CD8-positive, alpha-beta memory T cell (primary cell): ENCODE measurements at places on chromosomes 2 and 18. TPM values are rescaled to one million over a fixed set of nuclear protein-coding genes. Genes with fewer than 3 reads are reported as not detected.

DNA sequence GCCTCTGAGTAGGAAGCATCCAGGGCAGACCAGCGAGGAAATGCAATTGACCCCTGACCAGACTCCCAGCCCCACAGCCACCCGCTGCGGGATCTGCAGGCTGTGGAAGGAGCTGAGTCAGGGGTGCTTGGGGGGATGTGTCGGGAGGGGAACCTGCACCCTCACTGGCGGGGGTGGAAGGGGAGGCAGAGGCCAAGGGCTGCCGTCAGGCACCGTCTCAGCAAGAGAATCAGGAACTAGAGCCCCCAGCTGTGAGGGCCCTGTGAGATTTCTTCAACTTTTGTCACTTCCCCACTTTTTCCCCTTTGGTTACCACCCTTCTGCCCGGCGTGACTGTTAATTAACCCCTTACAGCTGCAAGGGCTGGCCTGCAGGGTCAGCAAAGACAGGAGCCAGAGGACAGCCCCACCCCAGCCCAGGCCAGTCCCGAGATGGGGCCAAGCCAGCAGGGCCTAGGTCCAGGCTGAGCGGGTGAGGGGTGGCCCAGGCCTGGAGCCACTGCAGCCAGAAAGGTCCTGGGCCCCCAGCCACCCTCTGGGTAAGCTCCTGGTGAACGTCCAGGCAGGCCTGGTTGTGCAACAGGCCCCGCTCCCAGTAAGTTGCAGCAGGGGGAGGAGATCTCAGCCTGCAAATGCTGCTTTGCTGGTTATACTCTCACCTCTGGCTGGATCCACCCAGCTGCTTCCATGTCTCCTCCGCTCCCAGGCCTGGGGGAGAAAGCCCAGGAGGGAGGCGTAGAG is 147.0 kb upstream of the ID2 start:
- H3K4me3 ChIP-seq, result no peak overlapping the region
- DNase-seq, result no peak
- H3K27me3 ChIP-seq, result no peaks in the 10 kb centered on the region
- H3K4me1 ChIP-seq, result peaks cover 19% of the 10 kb centered on the region
- H3K36me3 ChIP-seq, result no peaks in the 10 kb centered on the region
- no peak overlapping the region for H3K27ac ChIP-seq

- peak overlapping the region; percentile 90 for H3K4me3 ChIP-seq
- no peak for DNase-seq
- peaks cover 59% of the 10 kb centered on the region for H3K4me1 ChIP-seq
- no peak overlapping the region for H3K27ac ChIP-seq
- H3K36me3 ChIP-seq, result no peaks in the 10 kb centered on the region
These were observed 1.1 kb downstream of the TMEM169 start for GRCh38 chr2:216082805-216083204.

GRCh38 chr2:218394298-218395089 is 5.2 kb upstream of the CTDSP1 start:
- peak overlapping the region; percentile 64 for H3K27ac ChIP-seq
- peaks cover 43% of the 10 kb centered on the region for H3K4me1 ChIP-seq
- no peak overlapping the region for H3K4me3 ChIP-seq
- H3K27me3 ChIP-seq, result no peaks in the 10 kb centered on the region
- DNase-seq, result peak; percentile 68
- no peaks in the 10 kb centered on the region for H3K36me3 ChIP-seq

DNA sequence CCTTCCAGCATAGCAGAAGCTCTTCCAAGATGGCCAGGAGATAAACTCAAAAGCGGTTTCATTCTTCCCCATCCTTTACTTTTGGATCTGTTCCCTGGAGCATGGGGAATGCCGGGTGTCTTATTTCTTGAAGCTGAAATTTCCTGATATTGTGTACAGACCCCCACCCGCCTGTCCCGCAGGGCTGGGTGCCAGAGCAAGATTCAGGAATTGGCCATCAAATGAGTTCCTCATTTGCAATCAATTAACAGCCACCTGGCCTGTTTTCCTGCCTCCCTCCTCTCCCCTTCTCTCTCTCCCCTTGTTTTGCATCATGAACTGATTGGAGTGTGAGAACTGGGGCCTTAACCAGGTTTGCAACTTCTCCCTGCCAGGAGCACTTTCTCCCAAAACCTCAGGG is 202.1 kb downstream of the SH3RF3 start:
- no peak overlapping the region for H3K27ac ChIP-seq
- H3K27me3 ChIP-seq, result no peaks in the 10 kb centered on the region
- no peaks in the 10 kb centered on the region for H3K36me3 ChIP-seq
- H3K4me3 ChIP-seq, result no peak overlapping the region

Gene TYW5
- 10.6 TPM for total RNA-seq

DNA sequence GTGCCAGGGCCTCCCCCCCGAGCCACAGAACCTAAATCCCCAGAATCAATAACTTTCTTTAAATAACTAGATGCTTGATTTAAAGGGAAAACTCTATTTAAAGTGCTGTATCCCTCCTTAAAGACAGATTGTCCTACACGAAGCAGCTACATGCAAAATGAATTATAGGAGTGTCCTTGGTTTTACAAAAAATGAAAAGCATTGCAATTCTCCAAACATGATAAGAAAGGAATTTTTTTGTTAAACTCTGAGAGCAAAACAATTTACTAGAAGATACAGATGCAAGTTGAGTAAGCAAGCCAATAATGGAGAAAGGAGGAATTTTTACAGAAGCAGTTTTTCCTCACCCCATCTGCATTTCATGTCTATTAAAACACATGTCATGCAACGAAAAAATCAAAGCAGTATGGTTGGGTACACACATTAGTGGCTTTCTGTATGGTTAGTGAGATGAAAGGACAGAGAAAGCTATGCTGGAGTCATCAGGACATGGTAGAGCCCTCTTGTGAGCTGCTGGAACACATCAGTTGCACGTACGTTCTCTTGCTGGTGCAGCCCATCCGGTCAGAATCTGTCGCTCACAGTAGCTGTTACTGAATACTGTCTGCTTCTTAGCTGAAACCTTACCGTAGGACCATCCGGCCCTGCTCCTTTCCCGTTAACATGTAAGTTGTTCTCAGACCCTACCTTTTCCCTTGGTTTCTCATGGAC is 25.9 kb upstream of the STEAP3 start:
- no peaks in the 10 kb centered on the region for H3K4me1 ChIP-seq
- no peak overlapping the region for H3K27ac ChIP-seq
- no peak overlapping the region for H3K4me3 ChIP-seq
- no peaks in the 10 kb centered on the region for H3K27me3 ChIP-seq
- H3K36me3 ChIP-seq, result no peaks in the 10 kb centered on the region

- DNase-seq, result no peak
- H3K27ac ChIP-seq, result peak overlapping the region; percentile 3
- no peaks in the 10 kb centered on the region for H3K27me3 ChIP-seq
- H3K36me3 ChIP-seq, result no peaks in the 10 kb centered on the region
These were observed 65.7 kb downstream of the MCFD2 start for GRCh38 chr2:46849721-46850556.

Gene DIPK1C
- total RNA-seq, result not detected

Gene L3MBTL4
- 0.18 TPM for total RNA-seq

GRCh38 chr2:37191253-37191652 is 2.8 kb upstream of the SULT6B1 start:
- H3K36me3 ChIP-seq, result no peaks in the 10 kb centered on the region
- no peak overlapping the region for H3K27ac ChIP-seq
- no peak overlapping the region for H3K4me3 ChIP-seq
- H3K27me3 ChIP-seq, result no peaks in the 10 kb centered on the region
- DNase-seq, result no peak

Gene DSC2
- total RNA-seq, result not detected

- H3K27ac ChIP-seq, result no peak overlapping the region
- no peaks in the 10 kb centered on the region for H3K27me3 ChIP-seq
- no peak for DNase-seq
- H3K4me3 ChIP-seq, result no peak overlapping the region
These were observed 74.1 kb downstream of the ATP8B1 start for GRCh38 chr18:57728941-57729511.

GRCh38 chr2:120599072-120599471 is 136.6 kb upstream of the GLI2 start:
- DNase-seq, result no peak
- H3K27me3 ChIP-seq, result no peaks in the 10 kb centered on the region
- H3K4me1 ChIP-seq, result no peaks in the 10 kb centered on the region
- H3K36me3 ChIP-seq, result no peaks in the 10 kb centered on the region
- no peak overlapping the region for H3K27ac ChIP-seq
- no peak overlapping the region for H3K4me3 ChIP-seq

- no peak for DNase-seq
- no peaks in the 10 kb centered on the region for H3K27me3 ChIP-seq
- H3K27ac ChIP-seq, result no peak overlapping the region
- H3K4me3 ChIP-seq, result no peak overlapping the region
- no peaks in the 10 kb centered on the region for H3K4me1 ChIP-seq
These were observed 91.0 kb downstream of the ITGB1BP1 start for GRCh38 chr2:9332136-9332852.

- no peak for DNase-seq
- H3K27ac ChIP-seq, result no peak overlapping the region
- H3K36me3 ChIP-seq, result no peaks in the 10 kb centered on the region
- no peaks in the 10 kb centered on the region for H3K27me3 ChIP-seq
These were observed 74.9 kb downstream of the CAPN13 start for GRCh38 chr2:30732376-30732775.

- H3K27me3 ChIP-seq, result no peaks in the 10 kb centered on the region
- no peak overlapping the region for H3K4me3 ChIP-seq
- DNase-seq, result no peak
- no peaks in the 10 kb centered on the region for H3K4me1 ChIP-seq
These were observed 219.6 kb downstream of the CELF4 start for GRCh38 chr18:37346048-37346447.

GRCh38 chr18:2960983-2961696 is 51.8 kb downstream of the LPIN2 start:
- H3K4me1 ChIP-seq, result peaks cover 94% of the 10 kb centered on the region
- DNase-seq, result no peak
- no peaks in the 10 kb centered on the region for H3K27me3 ChIP-seq
- H3K27ac ChIP-seq, result peak overlapping the region; percentile 76

DNA sequence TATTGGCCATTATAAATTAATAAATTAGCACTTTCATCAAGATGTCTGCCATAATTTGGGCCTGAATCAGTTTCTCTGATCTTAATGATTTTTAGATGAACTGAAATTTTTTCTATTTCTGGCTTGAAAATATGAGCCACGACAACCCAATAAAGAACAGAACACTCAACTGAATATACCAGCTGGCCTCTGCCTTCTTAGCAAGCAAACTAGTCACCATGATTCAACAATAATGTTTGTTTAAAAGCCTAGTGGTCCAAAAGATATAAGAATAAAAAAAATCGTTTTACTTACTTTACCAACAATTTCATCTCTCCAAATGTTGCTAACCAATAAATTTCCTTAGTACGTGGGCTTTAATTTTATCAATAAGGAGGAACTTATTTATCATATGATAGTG is 66.7 kb upstream of the TTN start:
- H3K36me3 ChIP-seq, result no peaks in the 10 kb centered on the region
- H3K4me1 ChIP-seq, result no peaks in the 10 kb centered on the region
- H3K4me3 ChIP-seq, result no peak overlapping the region
- H3K27ac ChIP-seq, result no peak overlapping the region
- DNase-seq, result no peak
- H3K27me3 ChIP-seq, result no peaks in the 10 kb centered on the region

GRCh38 chr2:75256485-75256884 is 57.2 kb upstream of the TACR1 start:
- H3K27me3 ChIP-seq, result no peaks in the 10 kb centered on the region
- DNase-seq, result no peak
- no peak overlapping the region for H3K4me3 ChIP-seq
- H3K27ac ChIP-seq, result no peak overlapping the region
- H3K36me3 ChIP-seq, result no peaks in the 10 kb centered on the region

DNA sequence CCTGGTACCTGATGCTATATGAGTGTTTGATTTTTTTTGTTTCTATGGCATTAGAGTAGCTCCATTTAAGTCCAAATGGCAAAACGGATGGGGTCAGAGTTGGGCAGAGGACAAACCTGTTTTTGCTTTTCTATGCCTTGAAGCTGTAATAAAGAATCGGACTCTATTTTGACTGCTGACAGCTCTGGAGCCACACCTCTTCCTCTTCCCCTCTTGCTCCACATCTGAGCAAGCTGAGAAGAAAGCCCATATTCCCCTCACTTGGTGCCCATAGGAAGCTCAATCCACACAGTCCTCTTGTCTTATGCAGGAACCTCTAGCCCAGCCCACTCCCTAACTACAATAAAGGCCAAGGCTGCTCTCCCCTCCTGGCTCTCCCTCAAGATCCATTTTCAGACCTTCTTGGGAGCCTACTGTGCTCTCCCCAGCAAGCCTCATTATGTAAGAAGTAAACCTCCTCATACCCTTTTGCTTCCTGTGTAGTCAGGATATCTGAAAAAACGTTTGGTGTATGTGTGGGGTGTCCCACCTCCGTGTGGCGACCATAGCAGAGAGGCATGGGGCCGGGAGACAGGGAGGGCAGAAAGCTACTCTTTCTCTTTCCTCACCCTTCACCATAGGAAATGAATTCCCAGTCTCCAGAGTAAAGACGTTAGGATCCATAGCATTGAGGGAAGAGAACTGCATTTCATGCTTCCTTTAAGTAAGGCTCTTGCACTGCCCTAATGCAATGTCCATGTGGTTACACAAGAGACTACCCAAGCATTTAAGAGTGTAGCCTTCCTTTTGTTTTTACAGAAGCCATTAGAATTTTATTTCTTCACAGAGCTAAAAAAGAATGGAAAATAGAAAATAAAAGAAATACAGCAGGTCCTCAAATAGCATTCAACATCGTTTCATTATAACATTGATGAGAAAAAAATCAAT is 41.9 kb upstream of the RAPGEF4 start:
- no peak overlapping the region for H3K4me3 ChIP-seq
- H3K27ac ChIP-seq, result no peak overlapping the region

Gene GKN2
- not detected for total RNA-seq

GRCh38 chr2:688504-689076 is 11.4 kb upstream of the TMEM18 start:
- no peak overlapping the region for H3K4me3 ChIP-seq
- no peaks in the 10 kb centered on the region for H3K36me3 ChIP-seq
- H3K27ac ChIP-seq, result no peak overlapping the region

Gene FZD7
- total RNA-seq, result 0.75 TPM

DNA sequence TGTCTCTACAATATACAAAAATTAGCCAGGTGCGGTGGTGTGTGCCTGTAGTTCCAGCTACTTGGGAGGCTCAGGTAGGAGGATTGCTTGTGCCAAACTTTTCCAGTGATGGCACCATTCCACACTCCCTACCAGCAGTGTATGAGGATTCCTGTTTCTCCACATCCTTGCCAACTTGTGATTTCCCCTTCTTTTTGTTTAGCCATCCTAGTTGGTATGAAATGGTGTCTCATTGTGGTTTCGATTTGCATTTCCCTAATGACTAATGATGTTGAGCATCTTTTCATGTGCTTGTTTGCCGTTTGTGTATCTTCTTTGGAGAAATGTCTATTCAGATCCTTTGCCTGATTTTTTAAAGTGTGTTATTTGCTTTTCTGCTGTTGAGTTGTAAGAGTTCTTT is 41.0 kb downstream of the EPB41L5 start:
- H3K4me3 ChIP-seq, result no peak overlapping the region
- no peak for DNase-seq
- no peak overlapping the region for H3K27ac ChIP-seq
- no peaks in the 10 kb centered on the region for H3K4me1 ChIP-seq
- H3K27me3 ChIP-seq, result no peaks in the 10 kb centered on the region

GRCh38 chr2:120385355-120386127 is 39.6 kb downstream of the INHBB start:
- H3K4me1 ChIP-seq, result no peaks in the 10 kb centered on the region
- H3K27me3 ChIP-seq, result no peaks in the 10 kb centered on the region
- no peak for DNase-seq
- no peak overlapping the region for H3K4me3 ChIP-seq

Gene ACKR3
- total RNA-seq, result 0.90 TPM
